Aorta (tissue), 5 donors: ENCODE measurements at places on chromosomes 6 and 20.

DNA sequence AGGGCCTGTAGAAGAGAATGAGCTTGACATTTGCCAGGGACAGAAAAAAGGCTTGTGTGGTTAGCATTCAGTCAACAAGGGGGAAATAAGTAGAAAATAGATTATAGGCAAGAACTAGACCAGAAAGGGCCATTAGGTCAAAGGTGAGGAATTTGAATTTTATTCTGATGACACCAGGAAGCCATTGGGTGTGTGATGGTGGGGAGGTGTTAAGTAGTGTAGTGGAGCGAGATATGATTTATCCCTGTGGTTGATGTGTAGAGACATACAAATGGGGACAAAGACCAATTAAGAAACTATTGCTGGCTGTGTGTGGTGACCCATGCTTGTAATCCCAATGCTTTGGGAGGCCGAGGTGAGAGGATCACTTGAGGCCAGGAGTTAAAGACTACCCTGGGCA is 11.0 kb downstream of the DSTN start:
- DNase-seq: no peak

- no peak for DNase-seq
Measured at GRCh38 chr20:23020230-23021018, 14.7 kb upstream of the SSTR4 start.

DNA sequence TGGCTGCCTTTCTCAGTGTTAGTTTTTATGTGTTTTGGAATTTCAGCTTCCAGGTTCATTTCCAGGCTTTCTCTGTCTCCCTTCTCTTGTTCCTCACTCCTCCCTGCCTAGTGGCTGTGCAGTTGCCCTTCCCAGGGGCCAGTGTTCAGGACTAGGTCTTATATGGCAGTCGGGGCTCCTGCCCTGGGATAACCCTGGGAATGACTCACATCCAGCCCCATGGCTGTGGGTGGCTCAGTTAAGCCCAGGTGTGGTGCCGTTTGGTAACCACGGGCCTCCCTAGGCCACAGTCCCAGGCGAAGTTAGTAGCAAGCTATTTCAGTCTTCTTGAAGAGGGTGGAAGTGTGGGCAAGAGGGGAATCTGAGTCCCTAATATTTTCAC is 57.4 kb upstream of the DDR1 start:
- no peak for DNase-seq

DNA sequence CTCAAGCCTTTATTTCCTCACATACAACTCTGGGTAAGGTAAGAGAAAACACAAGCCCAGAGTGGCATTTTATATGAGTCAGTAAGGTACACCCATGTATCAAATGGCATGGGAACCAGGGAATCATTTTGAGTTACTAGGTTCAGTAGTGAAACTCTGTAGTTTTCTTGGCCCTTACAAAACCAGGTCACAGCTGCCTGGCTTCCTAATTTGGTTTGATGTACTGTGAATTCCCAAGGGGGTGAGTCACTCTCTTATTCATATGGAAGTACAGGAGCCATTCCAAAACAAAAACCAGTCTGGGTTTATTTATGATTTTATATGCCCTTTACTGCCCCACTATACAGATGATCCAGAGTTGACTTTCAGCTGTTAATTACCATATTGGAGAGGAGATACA is 70.7 kb downstream of the PDE7B start:
- DNase-seq: no peak

- no peak for DNase-seq
Measured at GRCh38 chr6:34046617-34047016, 99.3 kb downstream of the GRM4 start.

GRCh38 chr20:45104786-45105185 is 3.9 kb upstream of the KCNS1 start:
- no peak for DNase-seq

GRCh38 chr20:58473453-58474425 is 41.5 kb downstream of the APCDD1L start:
- DNase-seq: no peak

DNA sequence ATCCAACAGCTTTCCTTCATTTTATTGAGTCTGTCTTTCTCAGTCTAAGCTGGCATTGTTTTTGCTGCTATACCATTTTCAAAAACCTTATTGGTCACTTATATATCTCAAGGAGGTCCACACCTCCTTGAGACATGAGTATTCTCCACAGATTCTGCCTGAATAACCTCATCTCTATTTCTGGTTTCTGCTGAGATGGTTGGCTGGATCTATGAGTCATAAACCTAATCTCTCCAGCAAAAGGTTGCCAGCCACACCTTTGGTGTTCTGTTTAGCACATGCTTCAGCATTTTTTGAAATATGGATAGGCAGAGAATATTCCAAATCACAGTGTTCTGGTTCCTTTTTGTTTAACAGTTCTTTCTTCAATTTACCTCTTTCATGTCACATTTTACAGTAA is 40.8 kb upstream of the TMEM244 start:
- DNase-seq: no peak

DNA sequence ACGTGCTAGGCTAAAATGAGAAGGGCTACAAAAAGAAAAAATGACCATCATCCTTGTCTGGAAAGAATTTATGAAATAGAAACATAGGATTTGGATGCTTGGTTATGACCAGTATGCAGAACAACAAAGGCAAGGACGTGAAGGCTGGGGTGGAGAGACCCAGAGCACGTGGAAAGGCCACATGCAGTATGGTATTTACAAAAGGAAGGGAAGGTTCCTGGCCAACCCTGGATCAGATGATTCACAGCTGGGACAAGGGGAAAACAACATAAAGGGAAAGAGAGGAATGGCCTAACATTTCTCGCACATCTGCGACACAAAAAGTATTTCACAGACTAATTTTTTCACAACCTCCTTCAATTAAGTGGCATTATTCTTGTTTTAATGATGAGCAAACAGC is 8.2 kb downstream of the STX7 start:
- no peak for DNase-seq
